ENCODE measurements at places on chromosomes 12 and 14. TPM values are rescaled to one million over a fixed set of nuclear protein-coding genes. Genes with fewer than 3 reads are reported as not detected.

Gene ADIPOR2
- 50.8 TPM for total RNA-seq

GRCh38 chr14:22296722-22297121 lies 292.3 kb downstream of the DAD1 start:
- no peak for DNase-seq

DNA sequence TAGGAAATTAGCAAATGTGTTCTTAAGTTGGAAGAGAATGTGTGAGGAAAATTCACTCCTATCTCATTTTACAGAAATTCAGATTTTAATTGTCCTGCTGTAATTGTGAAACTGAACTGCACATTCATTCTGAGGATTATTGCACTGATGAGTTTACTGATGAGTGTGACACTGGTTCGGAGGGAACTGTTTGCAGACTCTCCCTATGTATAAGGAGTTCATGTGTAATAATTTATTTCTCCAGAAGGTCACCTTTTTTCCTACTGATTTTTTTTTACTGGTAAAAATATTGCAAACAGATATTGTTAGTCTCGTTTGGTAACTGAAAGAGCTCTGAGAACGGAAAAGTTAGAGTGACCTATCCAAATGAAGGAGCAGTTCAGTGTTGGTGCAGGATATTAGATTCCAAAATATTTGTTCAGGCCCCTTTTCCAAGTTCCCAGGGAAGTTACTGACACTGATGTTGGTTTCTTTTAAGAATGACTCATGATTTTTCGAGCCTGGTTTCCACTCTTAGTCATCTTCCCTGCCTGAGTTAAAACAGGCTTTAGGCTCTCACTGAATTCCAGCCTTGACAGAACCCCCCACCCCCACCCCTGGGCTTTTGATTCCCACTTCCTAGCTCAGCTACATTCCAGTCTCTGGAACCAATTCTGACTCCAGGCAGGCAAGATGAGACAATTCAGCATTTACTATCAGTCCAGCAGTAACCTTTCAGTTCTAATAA lies 18.4 kb downstream of the ANO6 start:
- DNase-seq, result no peak

GRCh38 chr12:74541074-74541473 lies 3.4 kb downstream of the ATXN7L3B start:
- DNase-seq, result no peak

Gene NEDD8
- 241 TPM for total RNA-seq

DNA sequence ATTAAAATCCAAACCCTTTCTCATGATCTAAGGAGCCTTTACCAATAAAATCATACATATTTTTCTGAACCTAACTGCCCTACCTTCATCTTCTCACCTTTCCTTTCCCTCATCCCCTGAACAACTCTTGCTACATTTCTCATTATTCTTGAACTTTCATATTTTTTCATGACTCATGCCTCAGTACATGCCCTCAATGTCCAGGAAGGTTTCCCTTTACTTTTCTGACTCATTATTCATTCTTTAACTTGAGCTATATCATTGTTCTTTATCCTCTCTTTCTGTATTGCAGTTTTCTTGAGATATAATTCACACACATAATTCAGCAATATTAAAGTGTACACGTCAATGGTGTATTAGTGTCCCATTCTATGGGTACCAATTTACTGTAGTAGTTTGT lies 231.0 kb downstream of the ALG10B start:
- no peak for DNase-seq

- no peak for DNase-seq
Measured at GRCh38 chr12:120771097-120771496, 45.5 kb downstream of the ACADS start.

Gene GLIPR1L1
- 1.7 TPM for total RNA-seq

DNA sequence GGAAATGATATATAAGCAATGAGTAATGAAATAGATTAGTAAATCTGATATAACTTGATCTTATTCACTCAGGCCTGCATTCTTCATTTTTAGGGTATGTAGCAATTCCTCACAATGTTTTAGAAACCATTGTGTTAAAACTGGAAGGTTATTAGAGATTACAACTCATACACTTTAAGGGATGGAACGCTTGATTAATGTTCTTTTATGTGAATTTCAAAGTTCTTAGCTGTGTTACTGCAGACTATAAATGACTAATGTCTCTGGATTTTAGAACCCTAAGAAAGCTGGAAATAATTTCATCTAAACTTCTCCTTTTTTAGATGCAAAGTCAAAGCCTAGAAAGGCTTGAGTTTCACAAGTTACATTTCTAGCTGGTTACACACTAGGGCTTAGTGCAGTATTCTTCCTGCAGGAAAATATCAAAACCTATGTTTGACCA lies 148.2 kb upstream of the CLEC14A start:
- DNase-seq, result no peak

GRCh38 chr12:52605542-52605941 lies 4.3 kb upstream of the KRT72 start:
- no peak for DNase-seq

GRCh38 chr14:74595006-74595735 lies 16.9 kb downstream of the LTBP2 start:
- no peak for DNase-seq

DNA sequence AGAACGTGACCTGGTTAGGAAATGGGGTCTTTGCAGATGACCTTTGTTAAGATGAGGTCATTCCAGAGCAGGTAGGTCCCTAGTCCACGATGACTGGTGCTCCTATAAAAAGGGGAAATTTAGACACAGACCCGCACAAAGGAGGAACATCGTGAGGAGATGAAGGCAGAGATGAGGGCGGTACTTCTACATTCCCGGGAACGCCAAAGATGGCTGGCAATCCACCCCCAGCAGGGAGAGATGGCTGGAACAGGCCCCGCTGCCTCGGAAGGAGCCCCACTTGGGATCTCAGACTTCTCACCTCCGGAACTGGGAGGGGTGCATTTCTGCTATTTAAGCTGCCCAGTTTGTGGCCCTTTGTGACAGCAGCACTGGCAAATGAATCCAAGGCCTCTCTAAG lies 85.0 kb downstream of the ITPK1 start:
- DNase-seq, result no peak

GRCh38 chr12:58877243-58877743 lies 43.0 kb downstream of the LRIG3 start:
- DNase-seq, result no peak

- no peak for DNase-seq
Measured at GRCh38 chr12:66140731-66141130, 10.2 kb upstream of the LLPH start.

- DNase-seq, result no peak
Measured at GRCh38 chr14:50783563-50783962, 47.4 kb downstream of the NIN start.

Gene IPO4
- total RNA-seq, result 109 TPM

- DNase-seq, result no peak
Measured at GRCh38 chr14:67710209-67710608, 8.5 kb downstream of the RDH12 start.

Gene TMEM260
- total RNA-seq, result 15.2 TPM

Gene KRT5
- total RNA-seq, result not detected

DNA sequence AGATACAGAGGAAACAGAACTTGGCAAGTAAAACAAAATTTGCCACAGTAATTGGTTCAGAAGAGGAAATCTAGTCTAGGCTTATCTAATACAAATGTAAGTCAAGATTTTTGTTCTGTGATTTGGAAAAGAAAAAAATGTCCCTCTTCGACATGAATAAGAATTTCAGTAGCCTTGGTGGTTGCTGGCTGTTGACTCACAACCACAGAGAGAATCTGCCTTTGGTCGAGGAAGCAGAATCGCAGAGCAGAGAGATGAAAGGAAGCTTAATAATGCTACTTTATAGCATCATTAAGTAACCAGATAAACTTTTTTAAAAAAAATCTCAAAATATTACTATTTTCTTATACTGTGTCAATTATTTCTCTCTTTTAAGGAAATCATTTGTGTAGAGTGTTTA lies 1096.6 kb downstream of the FLRT2 start:
- no peak for DNase-seq

- DNase-seq, result no peak
Measured at GRCh38 chr12:15672671-15673270, 116.4 kb downstream of the EPS8 start.

Gene ESRRB
- total RNA-seq, result 0.48 TPM

Gene AHNAK2
- total RNA-seq, result 2.0 TPM

Gene P3H3
- total RNA-seq, result 42.4 TPM

DNA sequence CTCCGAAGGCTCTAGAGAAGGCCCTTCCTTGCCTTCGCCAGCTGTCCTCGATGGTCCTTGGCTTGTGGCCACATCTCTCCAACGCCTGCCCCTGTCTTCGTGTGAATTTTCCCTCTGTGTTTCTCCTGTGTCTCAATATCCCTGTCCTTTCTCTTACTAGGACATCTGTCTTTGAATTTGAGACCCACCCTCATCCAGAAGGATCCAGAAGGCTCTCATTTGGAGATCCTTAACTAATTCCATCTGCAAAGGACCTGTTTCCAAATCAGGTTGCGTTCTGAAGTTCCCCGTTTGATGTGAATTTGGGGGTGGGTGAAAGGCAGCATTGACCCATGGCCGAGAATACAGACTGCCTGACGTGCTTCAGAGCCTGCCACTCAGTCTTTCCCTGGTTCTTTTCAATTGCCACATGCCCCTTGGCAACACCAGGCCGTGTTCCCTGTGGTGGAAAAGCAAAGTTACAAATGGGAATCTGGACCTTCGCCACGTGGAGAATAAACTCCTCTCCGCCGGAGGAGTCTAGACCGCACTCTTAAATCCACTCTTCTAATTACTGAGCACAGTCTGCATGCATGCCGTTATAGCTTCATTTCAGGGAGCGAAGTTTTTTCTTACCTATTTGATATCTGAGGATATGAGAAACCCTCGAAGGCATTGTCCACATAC lies 158.8 kb downstream of the TMEM132C start:
- no peak for DNase-seq

DNA sequence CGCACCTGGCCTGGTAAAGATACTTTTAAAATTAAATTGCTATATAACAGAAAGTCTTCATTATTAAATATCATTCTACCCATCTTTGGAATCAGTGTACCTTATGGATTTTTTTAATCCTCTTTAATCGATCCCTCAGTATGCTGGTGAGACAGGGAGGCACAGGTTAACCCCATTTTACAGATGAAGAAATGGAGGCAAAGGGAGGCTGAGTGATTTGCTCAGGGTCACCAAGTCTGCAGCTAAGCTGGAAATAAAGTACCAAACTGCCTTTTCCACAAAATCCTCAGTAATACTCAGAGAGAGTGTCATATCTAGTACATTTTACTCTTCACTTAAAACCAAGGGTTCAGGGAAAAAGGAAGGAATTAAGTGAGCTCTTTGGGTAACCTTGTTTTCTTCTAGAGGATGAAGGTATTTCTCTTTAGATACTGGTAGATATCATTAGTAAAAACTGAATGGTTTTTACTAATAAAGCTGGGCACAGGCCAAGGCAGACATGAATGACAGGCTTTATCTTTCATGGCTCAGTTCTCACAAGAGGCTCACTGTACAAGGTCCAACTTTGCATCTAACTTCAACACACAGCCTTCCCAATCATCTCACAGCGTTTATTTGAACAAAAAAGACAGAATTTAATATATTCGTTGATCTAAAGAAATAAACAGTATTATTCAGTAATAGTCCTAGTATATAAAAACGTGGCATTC lies 35.3 kb upstream of the TTC7B start:
- peak; percentile 6 for DNase-seq

DNA sequence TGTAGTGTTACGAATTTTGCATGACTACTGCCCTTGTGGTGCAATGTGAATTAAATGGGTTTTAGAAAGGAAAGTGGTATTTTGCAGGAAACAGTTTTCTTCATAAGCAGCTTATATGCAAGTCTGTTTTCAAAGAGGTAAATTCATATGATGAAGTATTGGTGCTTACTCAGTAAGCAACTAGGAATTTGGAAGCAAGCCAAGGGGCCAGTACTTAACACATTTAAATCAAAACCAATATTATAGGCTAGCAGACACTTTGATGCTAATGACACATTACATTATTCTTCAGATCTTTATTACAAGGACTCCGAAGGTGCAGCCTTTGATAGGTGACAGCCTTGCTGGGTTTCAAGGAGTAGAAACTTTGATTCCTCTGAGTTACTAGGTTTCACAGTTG lies 23.1 kb downstream of the MGAT4C start:
- DNase-seq, result no peak

DNA sequence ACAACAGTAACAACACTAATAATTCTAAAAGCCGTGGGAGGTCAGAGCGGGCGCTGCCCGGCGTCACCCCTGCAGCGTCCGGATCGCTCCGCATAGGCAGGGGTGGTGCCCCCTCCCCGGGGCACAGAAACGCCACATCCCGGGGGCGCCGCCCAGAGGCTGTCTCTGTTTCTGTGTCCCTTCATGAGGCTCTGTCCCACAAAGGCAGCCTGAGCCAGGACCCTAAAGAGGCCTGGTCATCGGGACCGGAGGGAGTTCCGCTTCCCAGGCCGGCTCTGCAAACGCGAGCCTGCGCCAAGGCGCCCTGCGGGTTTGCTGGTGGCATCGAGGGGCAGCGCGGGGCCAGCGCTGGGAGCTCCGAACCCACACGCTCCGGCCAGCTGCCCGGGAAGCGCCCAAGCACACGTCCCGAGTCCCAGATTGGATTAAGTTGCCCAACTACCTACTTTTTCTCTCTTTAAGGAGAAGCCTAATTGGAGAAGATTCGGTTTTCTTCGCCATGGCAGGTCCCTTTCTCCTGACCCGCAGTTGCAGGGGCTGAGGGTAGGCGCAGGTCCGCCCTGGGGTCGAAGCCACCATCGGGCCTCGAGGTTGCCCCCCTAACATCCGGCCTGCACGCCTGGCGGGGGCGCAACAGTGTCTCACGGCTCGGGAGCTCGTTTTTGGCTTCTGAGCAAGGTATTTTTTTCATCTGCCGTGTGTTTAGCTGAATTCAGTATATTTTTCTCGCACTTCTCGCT lies 421.7 kb downstream of the VRK1 start:
- DNase-seq, result peak; percentile 25

DNA sequence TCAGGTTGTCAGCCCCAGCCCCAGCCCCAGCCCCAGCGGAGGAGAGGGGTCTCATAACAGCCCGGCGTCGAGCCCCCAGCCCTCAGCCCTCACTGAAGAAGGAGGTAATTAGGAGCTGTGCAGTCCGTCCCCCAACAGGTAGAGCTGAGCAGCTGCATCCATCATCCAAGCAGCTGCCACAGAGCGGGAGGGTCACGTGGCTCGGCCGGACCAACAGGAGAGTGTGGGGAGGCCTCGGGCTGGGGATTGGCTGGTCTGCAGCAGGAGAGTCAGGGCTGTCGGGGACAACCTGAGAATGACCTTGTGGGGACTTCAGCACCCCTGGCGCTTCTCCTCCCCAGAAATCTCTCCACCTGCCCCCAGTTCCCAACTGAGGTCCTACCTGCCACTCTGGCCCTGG lies 29.6 kb downstream of the SMUG1 start:
- DNase-seq, result peak; percentile 88

- no peak for DNase-seq
Measured at GRCh38 chr12:124392271-124392666, 97.4 kb downstream of the RFLNA start.

Gene DNAJC22
- 0.39 TPM for total RNA-seq

Gene EXD2
- total RNA-seq, result 20.3 TPM

GRCh38 chr12:77610446-77610845 lies 220.2 kb upstream of the NAV3 start:
- no peak for DNase-seq

DNA sequence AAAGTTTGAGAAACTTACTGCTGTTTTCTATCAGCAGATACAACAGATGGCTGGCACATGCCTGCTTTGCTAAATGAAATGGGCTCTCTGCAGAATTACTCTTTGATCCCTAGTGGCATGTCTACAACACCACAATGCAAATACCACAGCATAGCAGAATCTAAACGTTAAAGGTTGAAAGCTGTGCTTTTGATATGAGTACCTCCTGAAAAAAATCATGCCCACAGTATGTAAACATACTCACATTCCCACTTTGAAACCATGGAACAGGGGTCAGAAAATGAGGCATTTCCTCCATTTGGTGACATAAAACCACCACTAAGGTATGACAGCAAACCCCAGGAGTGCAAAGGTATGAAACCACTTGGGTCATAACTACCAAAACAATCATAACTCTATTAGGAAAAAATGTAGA lies 7.5 kb downstream of the WIF1 start:
- no peak for DNase-seq

Data from H1 (cell line).